ENCODE measurements at places on chromosomes 12 and 14. TPM values are rescaled to one million over a fixed set of nuclear protein-coding genes. Genes with fewer than 3 reads are reported as not detected.

DNA sequence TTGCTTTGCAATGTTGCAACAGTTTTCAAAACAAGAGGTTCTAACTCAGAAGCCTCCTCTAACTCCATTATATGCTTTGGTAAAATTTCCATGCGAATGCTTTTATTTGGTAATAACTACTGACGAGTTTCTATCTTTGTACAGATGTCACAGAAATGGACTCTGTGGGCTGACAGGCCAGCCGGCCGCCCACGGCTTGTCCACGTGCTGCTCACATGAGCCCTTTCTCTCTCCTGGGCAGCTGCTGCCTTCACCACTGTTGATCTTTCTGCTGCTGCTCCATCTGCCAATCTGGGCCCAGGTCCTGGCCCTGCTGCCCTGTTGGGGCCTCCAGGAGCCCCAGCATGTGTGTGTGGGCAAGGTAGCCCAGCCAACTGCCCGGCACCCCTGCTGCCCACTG lies 168.2 kb upstream of the TMEM132C start:
- DNase-seq, result no peak

EMP1 gene
- total RNA-seq, result 90.5 TPM

- no peak for DNase-seq
Observed at GRCh38 chr12:39138268-39138667, 232.9 kb upstream of the CPNE8 start.

GRCh38 chr14:74945261-74945851 lies 10.0 kb downstream of the PGF start:
- DNase-seq, result no peak

DNA sequence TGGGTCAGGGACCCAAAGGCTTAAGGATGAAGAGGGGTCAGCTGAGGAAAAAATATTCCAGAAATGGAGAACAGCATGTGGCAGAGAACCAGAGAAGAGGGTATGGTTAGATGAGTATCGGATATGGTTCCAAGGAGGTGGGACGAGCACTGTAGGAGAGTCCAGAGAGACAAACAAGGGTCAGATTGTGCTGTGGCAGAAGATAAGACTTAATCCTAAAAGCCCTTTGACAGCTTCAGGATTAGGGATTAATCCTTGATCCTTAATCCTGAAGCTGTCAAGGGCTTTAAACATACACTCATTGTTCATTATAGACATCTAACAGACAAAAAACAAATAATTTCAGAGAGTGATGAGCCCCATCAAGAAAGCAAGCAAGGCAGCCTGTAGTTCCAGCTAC lies 124.0 kb downstream of the SPTSSA start:
- no peak for DNase-seq

BTBD6 gene
- total RNA-seq, result 45.3 TPM

DNA sequence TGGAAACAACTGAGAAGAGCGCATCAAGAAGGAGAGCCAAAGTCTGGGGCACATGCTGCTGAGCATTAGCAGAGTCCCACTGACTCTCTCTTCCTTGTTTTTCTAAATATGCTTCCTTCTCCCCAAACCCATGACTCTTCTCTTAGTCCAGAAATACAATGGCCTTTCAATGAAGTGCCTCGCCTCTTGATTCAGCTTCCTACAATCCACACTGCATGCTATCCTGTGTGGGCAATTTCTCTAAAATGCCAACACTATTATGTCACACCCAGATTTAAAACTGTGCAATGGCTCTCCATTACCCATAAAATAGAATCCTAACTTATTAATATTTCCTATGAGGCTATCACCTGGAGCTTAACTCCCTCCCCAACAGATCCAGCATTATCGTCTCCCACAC lies 198.6 kb downstream of the RPAP3 start:
- no peak for DNase-seq

DNAI7 gene
- 1.1 TPM for total RNA-seq
